Left renal pelvis (tissue), 4 donors: ENCODE measurements at places on chromosomes 1 and 21.

GRCh38 chr1:117646956-117647355, 41.1 kb downstream of the TENT5C start:
- DNase-seq = no peak

- no peak for DNase-seq
These were observed 140.1 kb downstream of the TGFBR3 start for GRCh38 chr1:91745640-91746373.

- DNase-seq = no peak
These were observed 140.6 kb upstream of the SAMSN1 start for GRCh38 chr21:14686466-14687267.

DNA sequence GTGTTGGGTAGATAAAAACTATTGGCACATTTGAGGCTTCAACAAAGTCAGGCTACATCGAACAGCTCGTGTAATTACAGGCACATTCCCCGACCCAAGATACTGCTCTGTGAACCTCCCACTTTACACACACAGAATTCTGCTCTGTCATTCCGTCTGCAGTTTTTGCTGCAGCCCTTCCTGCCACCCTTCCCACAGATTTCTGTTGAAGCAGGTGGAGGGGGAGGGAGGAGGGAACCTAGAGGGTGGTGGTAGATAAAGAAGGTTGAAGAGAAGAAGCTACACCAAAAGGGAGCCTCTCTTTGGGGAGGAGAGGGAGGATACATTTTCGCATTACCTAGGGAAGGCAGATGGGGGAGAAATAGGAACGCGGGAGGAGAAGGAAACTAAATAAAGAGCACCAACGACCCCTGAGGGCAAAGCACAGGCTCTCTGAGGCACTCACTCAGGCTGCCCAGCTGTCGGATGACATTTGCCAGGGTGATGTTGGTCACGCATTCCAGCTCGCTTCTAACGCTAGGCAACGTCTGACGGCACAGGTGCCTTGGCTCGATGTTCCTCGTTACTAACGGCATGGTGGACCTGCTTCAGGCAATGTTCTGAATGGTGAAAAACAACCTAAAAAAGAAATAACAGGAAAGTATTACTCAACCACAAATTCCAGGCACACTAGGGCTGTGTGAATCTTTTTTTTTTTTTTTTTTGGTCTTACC, 36.0 kb downstream of the GPR3 start:
- DNase-seq = no peak

DNA sequence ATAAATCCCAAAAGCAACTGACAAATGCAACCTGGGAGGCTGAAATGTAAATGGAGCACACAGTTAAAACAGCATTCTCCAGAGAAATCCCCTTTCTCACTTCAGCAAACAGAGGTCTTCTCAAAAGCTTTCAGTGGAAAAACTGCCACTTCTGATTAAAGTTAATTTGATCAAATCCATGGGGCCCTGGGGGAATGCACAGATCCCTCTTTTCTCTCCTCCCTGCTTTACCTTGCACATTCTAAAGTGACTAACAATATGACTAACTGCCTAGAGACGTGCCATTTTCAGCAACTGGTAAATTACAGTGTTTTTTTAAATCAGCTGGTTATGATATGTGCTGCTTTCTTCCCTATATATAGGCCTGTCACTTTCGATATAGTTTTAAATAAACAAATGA, 142.5 kb downstream of the RERE start:
- no peak for DNase-seq

DNA sequence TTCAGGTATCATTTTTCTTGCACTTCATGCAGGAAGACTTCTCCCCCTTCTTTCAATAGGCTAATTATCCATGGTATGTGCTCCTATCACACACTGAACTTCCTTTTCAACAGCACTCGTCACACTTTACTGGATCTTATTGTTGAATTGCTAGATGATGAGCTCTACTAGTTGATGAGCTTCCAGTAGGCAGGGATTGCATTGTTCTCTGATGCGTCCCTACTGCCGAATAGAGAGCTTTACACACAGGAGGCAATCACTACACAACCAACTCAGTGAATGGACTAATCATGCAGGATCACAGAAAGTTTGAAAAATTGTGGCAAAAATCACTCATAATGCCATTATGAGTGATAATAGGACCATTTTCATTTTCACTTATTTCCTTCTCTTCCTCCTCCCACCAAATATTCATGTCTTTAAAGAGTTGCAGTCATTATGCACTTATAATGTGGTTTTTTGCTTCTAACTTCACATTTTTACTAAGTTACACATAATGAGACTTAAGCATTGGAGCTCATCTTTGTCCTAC, 128.1 kb upstream of the ZNF648 start:
- DNase-seq = no peak

- DNase-seq = no peak
These were observed 80.2 kb upstream of the CHODL start for GRCh38 chr21:18164483-18164882.

DNA sequence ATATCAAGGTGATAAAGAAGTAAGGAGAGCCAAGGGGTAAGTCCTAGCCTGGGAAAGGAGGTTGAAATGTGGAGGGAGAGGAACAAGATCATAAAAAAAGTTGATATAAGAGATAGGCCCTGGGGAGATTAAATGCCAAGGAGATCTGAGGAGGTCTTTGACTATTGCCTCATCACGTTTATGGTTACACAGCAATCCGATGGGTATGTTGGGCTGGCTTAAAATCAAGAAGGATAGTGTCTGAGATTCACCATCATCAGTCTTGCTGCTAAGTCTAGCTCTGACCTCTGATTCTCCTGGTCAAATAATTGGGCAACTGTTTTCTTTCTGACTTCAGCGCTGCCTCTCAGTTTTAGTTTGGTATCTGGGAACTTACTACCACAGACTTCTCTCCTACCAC, 416.3 kb downstream of the GPATCH2 start:
- DNase-seq = no peak
